ENCODE measurements at places on chromosomes 6 and 20.

DNA sequence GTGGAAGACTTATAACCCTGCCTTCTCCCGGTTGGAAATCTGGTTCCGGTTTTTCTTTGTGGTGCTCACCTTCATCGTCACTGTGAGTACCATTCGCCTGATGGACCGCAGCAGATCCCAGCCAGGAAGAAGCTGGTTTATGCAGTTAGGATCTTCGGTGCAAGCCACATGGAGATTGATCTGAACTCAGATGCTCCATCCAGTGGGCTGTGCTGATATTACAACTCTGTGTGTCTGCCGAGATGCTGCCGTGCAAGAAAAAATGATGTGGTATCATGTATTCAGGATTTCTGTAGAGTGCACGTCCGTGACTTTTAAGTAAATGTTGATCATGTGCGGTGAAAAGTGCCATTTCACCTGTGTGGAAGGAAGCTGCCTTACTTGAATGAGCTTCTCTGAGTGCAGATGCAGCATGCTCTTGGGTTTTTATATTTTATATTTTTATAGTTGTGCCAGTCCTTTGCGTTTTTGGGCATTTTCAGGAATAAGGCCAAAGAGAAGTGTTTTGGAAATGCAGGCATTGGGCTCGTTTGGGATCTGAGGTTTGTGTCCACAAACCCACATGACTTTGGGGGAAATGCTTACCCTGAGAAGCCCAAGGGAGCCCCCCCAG, 39.2 kb downstream of the DYNLT1 start:
- DNase-seq, result peak; percentile 66

DNA sequence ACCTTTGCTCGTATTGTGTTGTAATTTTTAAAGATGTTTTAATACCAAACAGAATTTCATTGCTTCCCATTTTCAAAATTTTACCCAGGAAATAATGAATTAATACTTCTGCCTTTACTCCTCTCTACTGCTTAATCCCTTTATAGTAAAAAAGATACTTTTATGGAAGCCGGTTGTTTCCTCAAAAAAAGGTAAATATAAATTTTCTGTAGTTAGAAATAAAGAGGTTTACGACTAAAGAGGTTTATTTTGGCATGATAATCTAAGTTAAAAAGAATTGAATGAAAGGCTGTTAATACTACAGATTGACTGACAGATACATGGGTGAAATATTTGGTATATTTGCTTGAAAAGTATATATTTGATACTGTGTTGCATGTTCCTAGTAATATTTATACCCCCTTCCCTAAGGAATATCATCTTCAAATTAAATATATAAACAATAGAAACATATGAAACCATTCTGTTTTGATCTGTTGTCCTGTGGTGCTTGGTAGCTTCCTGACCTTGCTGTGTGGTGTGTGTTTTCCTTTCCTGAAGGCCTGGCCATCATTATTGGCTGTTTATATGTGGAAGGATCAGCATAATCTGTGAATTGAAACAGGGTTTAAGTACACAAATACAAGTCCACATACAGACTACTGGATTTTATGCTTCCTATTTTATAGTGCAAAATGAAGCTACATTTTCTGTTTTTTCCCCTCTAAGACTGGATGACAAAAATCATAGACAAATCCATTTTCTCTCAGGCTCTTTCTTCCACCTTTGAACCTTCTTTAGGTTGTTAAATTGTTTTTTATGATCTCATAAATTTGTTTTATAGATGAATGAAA, 2.3 kb downstream of the LIN28B start:
- DNase-seq, result no peak

GRCh38 chr6:161696801-161697200, 422.9 kb upstream of the AGPAT4 start:
- no peak for DNase-seq

DNA sequence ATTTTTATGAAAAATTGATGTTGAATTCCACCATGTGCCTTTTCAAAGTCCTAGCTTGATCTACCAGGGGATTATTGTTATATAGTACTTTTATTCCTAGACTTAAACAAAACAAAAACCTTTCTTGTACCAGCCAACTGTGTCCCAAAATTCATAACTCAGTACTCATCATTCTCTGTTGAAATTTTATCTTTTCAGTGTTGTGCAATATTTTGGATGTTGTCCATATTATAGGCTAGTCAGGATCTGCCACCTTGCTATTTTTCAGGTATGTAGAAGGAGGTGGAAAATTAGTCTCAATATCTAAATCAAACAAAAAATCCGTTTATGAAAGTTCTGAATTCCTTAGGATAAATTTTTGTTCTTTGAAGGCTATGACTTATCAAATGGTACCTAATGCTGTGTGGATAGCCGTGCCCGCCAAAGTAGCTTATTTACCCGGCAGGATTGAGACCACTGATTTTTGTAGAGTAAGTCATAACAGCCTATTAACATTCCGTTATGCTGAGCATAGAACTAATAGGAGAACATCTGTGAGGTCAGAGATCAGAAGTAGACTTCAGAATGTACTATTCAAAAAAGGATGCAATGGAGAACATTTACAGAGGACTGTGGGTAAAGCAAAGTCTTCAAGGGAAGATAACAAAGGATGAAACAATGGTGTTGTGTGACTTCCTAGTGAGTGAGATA, 304.7 kb downstream of the SOX4 start:
- no peak for DNase-seq

- no peak for DNase-seq
Measured at GRCh38 chr6:17556014-17556413, 44.1 kb upstream of the FAM8A1 start.

DNA sequence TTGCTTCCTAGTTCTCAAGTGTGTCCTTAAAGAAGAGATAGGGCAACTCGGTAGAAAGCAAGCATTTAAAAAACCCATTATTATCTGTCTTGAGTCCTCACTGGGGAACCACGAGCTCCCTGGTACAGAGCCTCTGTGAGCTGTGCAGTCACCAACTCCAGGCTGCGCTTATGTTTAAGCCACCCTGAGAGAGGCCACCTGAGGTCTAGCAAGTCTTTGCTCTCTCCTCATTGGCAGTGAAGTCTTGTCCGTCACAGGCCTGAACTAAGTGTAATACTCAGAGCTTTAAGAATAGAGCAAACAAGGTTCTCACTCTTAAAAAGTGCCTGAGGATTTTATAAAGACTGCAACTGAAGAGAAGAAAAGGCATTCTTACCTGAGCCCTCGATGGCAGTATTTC, 3.9 kb upstream of the CLDN20 start:
- DNase-seq, result no peak

DNA sequence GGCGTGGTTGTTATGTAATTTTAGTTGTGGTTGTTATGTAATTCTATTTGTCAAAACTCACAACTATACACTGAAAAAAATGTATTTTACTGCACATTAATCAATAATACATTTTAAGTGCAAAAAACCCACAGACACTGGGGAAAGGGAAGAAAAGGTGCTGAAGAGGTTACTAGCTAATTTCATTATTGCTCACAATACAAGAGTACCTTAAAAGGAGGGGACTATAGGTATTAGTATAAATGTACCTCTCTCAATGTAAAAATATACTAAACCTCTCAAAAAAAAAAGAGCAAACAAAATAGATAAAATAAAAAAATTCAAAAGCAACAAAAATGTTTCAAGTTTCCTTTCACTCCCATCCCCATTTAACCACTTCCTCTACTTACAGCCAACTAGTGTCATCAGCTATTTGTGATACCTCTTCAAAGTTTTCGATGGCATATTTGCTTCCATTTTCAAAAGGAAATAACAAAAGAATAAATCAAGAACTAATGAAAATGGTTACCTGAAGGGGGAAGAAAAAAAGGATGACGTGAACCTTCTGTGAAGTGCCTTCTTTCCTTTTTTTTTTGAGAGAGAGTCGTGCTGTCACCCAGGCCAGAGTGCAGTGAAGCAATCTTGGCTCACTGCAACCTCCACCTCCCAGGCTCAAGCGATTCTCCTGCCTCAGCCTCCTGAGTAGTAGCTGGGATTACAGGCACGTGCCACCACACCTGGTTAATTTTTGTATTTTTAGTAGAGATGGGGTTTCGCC, 30.2 kb downstream of the RANBP9 start:
- DNase-seq, result no peak

DNA sequence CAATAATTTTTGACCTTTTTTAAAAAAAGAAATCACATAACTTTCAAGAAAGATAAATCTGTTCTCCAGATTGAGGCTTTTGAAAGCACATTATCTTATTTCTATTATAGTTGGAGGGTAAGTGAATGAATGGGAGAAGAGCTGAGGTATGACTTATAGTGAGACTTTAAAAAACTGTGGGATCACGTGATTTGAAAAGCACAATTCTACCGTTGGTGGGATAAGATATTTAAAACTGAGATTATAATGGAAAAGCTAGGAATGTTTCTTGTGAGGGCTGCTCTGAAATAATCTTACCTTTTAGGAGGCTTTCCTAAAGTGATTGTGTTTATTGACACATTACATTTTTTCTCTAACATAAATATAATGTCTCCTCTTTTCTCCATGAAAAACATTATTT, 9.5 kb upstream of the OPN5 start:
- DNase-seq, result no peak

GRCh38 chr20:36779656-36780025, 6.1 kb upstream of the DSN1 start:
- no peak for DNase-seq

Measured in activated CD8-positive, alpha-beta memory T cell treated with anti-CD3 and anti-CD28 coated beads, Interleukin-2, amount 50 U/mL, for 48 hours (primary cell).